ENCODE measurements at places on chromosomes 12 and 14.
A peak's percentile ranks its signal among the peaks of the same experiment; 100 is the strongest.

DNA sequence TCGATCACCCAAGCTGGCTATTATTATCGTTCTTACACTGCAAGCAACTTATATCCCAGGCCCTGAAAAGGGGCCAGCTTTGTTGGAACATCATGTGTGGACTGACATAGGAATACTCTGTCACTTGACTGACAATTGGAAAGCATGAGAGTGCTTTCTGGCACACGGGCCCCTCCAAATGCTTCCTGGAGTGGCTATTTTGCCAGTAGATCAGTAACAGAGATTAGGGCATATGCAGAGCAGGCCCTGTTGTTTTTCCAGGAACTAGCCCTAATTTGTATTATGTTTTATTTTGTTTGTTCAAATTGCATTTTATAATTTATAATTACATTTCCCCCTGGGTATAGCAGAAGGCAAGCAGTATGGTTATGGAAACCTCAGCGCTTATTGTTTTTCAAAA lies 170.1 kb upstream of the FRMD6 start:
- DNase-seq = no peak

DNA sequence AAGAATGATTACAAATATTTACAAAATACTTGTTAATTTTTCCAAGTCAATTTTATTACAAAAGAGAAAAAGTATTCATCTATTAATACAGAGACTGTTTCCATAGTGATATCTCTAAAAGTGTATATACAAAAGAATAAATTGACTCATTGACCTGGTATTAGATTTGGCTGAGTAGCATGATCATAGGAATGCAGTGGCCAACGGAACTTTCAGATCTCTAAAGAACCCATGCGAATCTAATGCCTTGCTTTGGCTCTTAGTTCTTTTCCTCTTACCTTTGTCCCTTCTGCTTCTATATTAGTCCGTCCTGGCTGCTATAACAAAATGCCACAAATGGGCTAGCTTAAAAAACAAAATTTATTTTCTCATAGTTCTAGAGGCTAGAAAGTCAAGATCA lies 717.8 kb downstream of the TMTC2 start:
- DNase-seq = no peak

DNA sequence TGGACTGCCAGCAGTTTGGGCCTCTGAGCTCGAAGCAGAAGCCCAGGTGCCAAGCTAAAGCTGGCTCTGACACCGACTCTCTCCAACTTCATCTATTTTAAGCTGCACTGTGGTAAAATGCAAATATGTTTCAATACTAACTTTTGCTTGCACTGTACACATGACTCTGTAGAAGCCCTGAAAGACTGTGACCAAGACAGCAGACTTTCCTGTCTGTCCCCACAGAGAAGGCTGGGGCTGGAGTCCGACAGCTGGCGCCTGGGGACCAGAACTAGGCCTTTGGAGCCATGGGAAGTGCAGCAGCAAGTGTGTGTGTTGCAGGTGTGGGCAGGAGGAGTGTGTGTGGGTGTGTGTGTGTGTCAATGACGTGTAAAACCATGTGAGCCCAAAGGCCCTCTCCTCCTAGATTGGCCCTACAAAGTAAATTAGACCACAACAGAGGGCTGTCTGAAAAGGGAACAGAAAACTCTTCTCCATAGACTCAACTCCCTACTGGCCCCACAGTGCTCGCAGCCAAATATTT lies 16.4 kb upstream of the RAB35 start:
- DNase-seq = no peak

DNA sequence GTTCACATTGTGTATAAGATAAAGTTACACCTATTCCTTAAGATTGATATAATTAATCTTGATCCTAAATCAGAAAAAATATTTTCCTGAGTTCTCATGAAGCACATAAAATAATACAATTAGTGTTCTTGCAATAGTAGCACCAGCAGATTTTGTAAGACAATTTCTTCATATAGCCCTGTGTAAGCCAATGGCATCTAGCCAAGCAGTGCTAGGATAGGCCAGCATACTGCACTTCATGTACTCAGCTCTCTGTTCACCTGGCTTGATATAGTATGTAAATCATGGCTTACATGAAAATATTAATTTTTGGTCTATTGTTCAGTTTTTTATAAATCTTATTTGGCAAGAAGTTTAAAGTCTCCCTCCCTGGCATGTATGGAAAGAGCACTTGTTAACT lies 1.9 kb downstream of the KLRF2 start:
- DNase-seq = no peak

DNA sequence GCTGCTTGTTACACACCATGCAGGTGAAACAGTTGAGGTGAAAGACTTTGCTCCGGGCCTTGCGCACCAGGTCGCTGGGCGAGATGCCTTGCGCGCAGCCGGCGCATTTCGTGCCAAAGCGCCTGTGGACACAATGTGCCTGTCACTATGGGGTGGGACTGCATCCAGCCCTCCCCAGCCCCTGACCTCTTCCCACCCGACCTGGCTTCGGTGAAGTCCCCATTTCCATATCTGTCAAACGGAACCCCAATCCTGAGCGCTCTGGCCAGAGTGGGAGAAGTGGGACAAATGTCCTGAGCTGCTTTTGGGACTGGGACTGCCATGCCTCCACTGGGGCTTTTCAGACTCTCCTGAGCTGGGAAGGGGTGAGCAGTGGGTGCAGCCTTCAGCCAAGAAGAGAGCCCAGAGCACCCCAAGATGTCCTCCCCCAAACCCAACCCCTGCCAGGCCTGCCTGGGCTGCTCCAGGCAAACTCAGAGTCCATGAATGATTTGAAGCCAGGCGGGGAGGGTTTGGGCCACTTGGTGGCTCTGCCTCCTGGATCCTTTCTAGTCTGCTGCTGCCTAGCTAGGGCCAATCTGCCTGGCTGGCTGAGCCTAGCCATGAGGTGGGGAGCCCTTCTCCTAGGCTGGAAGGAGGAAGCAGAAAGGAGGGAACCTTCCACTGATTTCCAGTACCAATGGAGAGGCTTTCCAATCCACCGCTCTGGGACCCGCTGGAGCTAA lies 2.3 kb downstream of the LHX5 start:
- no peak for DNase-seq

DNA sequence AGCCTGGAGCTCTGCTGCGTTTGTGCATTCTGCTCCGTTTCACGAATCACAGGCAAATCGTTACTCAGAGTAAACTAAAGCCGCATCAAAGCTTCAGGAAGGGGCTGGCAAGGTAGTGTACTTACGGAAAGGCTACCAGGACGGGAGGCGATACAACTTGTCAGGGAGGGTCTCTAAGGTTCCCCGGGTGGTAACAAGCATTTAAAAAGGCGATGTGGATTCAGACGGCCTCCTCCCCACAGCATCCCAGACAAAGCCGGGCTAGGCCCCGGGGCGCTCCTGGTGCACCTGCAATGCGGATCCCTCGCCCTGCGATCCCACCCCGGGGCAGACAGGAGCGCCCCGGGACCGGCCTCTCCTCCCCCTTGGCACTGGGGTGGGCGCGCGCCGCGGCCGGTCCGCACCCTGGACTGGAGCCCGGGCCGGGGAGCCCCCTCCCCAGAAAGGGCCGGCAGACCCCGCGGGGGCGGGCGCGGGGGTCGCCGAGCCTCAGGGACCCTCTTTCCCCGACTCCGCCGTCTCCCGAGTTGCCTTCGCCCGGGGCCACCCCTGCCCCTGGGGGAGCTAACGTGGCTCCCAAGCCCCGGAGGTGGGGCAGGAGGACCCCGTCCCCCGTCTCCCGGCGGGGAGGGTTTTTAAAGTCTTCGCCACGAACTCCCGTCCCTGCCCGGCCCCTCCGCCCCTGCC lies 718 bp downstream of the CCDC92 start:
- DNase-seq = peak; percentile 66

DNA sequence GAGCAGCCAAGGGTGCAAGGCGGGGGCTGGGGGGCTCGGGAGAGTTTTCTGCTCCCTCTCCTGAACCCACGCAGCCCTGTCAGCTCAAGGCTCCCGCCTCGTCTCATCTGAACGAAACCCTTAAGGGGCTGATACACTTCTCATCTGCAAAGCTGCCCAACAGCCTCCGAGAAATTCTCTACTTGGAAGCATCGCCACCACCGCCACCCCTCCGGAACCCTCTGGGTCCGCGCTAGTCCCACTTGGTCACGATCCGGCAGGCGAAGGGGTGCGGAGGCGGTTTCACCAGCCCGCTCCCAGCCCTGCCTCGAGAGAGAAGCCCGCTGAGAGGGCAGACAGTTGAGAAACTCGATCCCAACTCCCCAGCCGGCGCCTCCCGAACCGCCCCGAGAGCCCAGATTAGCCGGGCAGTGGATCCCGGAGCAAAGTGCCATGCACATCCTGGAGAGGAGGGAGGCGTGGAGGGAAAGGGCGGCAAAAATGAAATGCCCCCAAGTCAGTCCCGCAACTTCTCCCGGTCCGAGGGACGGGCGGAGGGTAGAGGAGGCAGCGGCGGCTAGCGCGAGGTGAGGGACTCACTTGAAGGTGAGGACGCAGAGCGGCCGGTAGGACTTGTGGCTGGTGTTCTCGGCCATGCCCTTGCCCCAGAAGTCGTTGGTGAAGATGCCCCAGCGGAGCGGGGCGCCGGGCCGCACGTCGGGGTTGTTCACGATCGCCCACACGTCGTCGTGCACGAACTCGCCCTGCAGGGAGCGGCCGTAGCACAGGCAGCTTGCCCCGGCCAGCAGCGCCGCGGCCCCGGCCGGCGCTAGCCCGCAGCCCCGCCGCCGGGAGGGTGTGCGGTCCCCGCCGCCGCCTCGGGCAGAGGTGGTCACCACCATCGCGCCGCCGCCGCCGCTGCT lies 620 bp downstream of the TMTC1 start:
- peak; percentile 31 for DNase-seq

GRCh38 chr14:102947321-102948103 lies 25.0 kb downstream of the AMN start:
- DNase-seq = no peak

GRCh38 chr14:94677213-94677612 lies 65.0 kb downstream of the SERPINA3 start:
- no peak for DNase-seq

DNA sequence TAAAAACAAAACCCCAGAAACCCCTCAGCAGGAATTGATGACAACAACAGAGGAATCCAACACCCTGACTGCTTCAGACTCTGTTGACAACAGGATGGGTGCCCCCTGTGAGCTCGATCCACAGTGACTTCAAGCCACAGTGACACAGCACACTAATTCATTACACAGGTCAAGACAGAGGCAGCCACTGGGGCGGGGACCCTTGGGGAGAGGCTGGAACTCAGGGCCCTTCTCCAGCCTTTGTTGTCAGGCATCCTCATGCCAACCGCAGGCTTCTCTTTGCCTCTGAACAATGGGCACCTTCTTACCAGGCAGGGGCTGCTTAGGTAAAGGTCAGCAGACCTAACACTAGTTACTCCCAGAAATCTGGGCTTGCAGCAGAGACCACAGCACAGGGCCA lies 37.6 kb downstream of the ACADS start:
- DNase-seq = no peak

DNA sequence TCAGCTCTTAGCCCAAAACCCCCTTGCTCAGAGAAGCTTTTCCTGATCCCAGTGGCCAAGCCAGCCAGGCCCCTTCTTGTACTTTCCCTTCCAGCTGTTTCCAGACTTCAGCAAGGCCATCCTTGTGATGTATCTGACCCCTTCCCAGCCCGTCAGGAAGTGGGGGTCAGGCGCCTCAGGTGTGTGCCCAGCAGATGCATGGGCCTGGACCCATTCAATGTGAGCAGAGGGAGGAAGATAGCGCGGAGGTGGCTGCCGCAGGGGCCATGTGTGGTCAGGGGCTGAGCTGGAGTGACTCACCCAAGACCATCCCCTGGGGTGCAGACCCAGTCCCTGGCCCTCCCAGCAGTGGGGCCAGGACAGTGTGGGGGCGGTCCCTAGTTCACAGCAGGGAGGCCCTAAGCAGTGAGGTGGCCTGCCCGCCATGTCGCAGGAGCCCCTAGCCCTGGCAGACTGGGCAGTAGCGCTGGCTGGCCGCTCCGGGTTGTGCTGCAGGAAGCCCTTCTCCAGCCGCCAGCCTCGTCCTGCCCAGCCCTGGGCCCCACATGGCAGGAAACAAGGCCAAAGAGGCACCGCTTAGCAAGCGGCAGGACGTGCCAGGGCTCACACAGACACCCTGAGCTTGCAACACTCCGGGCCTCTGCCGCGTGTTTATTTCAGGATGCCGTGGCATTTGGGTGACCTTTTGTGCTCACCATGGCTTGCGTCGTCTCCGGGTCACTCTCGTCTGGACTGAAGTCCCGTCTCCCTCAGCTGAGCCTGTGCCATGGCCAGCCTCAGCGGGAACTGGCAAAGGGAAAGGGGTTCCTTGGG lies 12.0 kb downstream of the ADSS1 start:
- no peak for DNase-seq

DNA sequence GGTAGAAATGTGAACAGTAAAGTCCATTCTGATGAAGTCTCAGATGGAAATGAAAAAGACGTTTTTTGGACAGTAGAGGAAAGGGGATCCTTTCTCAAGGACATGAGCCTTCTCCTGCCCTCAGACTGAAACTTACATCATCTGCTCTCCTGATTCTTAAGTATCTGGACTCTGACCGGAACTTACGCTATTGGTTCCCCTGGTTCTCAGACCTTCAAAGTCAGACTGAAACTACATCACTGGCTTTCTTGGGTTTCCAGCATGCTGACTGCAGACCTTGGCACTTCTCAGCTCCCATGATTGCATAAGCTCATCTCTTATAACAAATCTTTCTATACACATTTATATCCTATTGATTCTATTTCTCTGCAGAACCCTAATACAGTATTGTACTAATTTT lies 291.0 kb downstream of the SNAPC1 start:
- no peak for DNase-seq

- DNase-seq = no peak
These were observed at the start of gene GPX2 for GRCh38 chr14:64942531-64943111. Gene GPX2 (minus strand): TSS chr14:64942745. CDS start chr14:64942726, 19 bp downstream.

DNA sequence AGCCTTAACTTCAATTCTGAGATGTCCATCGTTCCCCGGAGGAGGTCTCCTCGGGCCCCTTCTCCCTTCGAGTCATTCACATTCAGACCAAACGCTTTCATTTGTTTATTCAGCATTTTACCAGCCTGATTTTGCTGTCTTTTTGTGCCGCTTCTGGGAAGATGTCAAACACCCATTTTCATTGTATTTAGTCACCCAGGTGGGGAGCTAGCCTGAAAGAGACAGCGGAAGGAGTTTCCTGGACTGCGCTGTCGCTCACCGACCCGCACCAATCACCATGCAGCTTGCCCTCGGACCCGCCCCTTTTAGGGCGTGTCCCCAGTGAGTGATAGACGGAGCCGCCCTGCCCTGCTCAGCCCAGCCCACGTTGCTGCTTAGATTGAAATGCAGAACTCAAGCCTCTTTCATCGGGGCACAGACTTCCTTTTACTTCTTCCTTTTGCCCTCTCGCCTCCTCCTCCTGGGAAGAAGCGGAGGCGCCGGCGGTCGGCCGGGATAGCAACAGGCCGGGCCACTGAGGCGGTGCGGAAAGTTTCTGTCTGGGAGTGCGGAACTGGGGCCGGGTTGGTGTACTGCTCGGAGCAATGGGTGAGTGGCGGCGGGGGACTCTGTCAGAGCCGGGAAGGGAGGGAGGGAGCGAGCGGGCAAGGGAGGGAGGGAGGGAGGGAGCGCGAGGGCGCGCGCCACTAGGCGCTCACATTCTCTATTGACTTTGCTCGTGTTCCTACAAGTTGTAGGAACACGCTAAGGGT lies at the start of gene PAX9:
Gene PAX9, plus strand, starts transcription at position 355 of the 752 bp plus-strand sequence. Its CDS starts 230 bp downstream, at position 585.
- peak; percentile 77 for DNase-seq

GRCh38 chr12:89038831-89039512 lies 313.3 kb downstream of the DUSP6 start:
- no peak for DNase-seq

GRCh38 chr12:99271071-99271470 lies 376.5 kb upstream of the GARIN6 start:
- DNase-seq = no peak

- peak; percentile 47 for DNase-seq
These were observed 513.4 kb upstream of the FLRT2 start for GRCh38 chr14:85016496-85016895.

Measured in brain (organoid and tissue), 16 donors.